ENCODE measurements at places on chromosomes 3 and 15. TPM values are rescaled to one million over a fixed set of nuclear protein-coding genes. Genes with fewer than 3 reads are reported as not detected.

BLM gene
- total RNA-seq, result 0.33 TPM

TAGLN3 gene
- total RNA-seq, result 0.87 TPM

ARGFX gene
- total RNA-seq, result not detected

TRH gene
- total RNA-seq, result not detected

CFAP91 gene
- total RNA-seq, result 0.44 TPM

PRICKLE2 gene
- total RNA-seq, result 42.8 TPM

SAMMSON gene
- not detected for total RNA-seq

LRRC57 gene
- 16.9 TPM for total RNA-seq

Data from smooth muscle cell of trachea (primary cell).